ENCODE measurements at places on chromosomes 6 and 20.

- no peak for DNase-seq
Observed at GRCh38 chr20:32285621-32286371, 8.3 kb downstream of the KIF3B start.

DNA sequence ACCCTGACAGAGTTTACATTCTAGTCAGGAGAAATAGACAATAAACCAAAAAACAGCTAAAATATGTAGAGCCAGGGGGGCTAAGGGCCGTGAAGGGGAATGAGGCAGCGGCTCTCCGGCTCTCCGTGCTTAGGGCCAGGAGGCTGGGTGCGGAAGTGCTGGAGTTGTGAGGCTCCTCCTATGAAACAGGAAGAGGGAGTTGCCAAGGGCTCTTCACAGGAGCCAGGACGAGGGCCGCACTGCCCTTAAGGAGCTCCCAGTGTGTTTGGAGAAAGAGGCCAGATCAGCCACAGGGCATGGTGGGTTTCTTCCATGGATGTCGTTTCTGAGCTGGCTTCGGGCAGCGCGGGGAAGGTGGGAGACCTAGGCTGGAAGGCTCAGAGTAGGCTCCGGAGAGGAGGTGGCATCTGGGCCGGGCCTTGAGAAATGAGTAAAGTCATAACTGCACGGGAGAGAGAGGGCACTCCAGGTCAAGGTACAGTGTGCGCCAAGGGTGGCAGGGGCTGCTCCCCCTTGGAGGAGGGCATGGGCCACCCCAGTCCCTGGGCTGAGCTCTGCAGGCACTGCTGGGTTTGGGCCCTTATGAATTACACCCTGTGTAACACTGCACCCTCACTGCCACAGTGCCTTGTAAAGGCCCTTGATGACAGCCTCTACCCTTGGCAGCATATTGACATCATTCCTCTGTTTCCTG, 20.8 kb upstream of the MLN start:
- no peak for DNase-seq

DNA sequence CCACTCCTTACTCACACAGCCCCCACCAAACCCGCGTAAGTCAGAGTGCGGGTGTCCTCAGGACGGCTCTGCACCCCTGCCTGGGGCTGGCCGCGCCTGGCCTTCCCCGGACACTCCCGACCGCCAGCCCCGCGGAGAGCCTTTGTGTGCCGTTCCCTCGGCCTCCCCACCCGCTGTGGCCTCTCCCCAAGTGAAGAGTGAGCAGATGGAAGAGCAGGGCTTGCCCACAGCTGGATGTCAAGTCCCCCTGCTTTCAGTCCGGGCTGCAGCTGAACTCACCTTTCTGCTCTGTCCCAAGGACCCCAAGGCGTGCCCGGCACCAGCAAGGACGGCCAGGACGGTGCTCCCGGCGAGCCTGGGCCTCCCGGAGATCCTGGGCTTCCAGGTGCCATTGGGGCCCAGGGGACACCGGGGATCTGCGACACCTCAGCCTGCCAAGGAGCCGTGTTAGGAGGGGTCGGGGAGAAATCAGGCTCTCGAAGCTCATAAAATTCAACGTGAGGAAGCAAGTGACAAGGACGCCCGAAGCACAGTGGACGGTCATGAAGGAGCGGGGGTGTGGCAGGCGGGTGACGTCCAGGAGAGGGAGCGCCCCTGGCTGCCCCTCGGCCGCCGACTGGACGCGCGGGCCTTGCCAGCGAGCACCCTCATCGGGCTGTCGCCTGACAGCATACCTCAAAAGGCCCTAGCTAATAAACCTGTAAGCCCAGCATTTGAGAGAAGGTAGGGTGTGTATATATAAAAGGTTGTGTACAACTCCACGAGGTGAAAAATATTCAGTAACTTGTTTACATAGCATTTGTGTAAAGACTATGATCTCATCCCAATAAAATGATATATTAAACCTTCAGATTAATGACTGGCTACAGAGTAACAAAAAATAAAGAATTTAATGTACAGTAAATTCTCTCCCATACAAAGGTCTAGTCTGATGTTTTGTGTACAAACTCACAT, 21.1 kb downstream of the TCFL5 start:
- DNase-seq = no peak

- DNase-seq = no peak
Observed at GRCh38 chr20:49580813-49581174, 12.9 kb upstream of the PTGIS start.

DNA sequence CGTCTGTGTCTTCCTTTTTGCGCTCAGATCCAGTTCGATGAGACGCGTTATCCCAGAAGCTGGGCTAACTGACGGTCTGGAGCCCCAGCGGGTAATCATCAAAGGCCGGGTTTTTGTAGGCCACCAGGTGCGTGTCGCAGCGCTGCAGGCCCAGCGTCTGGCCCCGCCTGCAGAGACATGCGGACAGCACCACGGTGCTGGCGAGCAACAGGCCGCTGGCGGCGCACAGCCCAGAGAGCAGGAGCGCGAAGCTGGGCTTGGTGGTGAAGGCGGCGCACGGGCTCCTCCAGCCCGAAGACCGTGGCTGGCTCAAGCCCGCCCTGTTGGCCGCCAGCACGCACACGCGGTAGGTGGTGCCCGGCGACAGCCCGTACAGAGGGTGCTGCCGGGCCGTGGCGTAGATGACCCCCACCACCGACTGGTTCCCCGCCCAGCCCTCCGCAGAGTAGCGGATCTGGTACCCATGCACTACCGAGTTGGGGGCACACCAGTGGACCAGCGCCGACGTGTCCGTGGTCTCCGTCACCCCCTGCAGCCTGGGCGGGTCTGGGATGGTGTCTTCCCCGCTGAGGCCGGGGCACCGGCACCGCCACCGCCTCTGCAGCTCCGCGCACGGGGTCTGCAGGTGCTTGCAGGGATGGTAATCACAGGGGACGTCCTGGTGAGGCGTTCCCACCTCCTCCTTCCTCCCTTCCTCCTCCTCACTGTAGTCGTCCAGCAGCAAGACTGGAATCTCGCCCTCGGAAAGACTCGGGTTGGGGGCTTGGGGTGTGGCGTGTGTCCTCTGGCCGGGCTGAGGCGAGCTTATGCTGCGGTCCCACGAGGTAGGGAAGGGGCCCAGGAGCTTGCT, 12.7 kb downstream of the LRRN4 start:
- DNase-seq = no peak

DNA sequence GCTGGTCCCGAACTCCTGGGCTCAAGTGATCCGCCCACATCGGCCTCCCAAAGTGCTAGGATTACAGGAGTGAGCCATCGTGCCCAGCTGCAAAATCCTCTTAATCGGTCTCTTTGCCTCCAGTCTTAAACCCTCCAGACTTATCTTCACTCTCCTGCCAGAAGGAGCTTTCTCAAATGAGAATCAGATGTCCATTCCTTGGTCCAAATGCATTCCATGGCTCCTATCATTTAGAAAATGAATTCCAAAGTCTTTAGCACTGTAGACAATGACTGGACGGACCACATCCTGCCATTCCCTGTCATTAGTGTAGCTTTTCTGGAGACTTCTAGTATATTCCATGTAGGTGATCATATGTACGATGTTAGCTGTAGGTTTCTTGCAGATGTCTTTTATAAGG, 141.9 kb downstream of the ID4 start:
- DNase-seq = no peak

DNA sequence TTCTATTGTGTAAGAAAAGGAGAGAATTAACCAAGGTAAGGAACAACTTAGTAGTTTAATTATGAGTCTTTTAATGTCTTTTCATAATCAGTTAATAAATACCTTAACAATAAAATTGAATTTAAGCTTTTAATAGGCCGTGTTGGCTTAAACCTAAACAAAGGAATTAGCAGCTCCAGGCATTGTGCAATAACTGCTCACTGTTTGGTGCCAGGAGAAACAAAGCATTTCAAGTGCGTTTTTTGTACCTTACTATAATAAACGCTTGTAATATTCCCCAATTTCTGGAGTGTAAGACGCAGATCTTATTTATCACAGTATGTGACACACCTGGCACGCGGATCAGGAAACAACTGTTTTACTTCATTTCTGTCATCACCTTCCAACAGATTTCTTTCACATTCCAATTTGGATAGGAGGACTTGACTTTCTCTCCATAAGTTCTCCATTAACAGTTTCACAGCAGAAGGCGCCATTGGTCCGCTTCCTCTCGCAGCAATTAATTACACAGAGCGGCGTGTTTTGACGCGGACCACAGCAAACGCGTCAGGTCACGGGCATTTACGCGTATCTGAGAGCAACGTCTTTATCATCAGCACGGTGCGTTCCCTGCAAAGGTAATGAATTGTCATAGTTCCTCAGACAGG, 335.8 kb upstream of the NT5E start:
- DNase-seq = no peak

DNA sequence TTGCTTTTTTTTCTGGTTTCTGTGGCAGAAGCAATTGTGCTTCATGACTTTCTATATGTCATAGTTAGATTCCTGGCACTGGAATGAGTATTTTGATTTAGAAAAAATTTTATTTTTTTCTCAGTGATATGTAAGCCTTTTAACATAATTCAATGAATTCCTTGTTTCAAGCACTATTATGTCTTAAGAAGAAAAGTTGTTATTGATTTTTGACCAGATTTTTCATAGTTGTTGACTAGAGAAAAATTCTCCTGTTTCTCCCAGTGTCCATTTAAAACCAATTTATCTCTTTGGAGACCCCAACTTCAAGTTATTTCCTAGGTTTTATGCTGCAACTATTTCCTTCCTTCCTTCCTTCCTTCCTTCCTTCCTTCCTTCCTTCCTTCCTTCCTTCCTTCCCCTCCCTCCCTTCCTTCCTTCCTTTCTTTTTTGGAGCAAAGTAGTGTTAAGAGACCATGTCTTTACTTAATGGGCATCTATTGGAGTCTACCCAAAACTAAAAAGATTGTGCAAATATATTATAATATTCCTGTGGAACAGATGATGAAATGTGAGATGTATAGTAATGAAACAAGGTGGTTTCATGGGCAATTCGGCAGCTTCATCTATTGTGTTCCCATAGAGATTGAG, 346.9 kb downstream of the RNF144B start:
- DNase-seq = no peak

GRCh38 chr6:169249057-169249456, 4.6 kb downstream of the THBS2 start:
- DNase-seq = no peak

DNA sequence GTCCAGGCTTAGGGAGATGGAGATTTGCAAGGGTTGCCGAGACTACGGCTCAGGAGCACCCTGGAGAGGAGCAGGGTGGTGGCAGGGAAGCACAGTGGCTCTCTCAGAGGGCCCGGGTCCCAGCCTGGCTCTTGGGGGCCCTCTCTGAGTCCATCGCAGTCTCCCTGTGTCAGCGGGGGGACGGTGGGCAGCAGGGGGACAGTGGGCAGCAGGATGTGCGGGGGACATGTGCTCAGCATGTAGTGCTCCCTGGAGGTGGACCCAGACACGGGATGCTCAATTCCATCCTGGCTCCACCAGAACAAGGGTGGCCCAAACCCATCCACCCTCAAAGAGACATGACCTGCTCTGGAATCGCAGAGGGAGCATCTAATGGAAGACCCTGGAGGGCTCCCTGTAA, 43.0 kb upstream of the ZBP1 start:
- no peak for DNase-seq

DNA sequence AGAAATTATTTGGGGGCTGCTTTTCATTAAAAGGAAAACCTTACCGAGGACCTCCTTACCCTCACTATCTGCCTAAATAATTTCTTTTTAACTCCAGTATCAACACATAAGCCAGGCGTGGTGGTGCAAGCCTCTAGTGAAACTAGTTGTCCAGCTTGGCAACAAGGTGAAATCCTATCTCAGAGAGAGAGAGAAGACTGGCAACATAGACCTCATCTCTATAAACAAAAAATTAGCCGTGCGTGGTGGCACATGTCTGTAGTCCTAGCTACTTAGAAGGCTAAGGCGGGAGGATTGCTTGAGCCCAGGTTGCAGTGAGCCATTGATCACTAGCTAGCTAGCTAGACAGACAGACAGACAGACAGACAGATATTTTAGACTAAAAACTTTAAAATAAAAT, 92.5 kb downstream of the ARMC2 start:
- no peak for DNase-seq

DNA sequence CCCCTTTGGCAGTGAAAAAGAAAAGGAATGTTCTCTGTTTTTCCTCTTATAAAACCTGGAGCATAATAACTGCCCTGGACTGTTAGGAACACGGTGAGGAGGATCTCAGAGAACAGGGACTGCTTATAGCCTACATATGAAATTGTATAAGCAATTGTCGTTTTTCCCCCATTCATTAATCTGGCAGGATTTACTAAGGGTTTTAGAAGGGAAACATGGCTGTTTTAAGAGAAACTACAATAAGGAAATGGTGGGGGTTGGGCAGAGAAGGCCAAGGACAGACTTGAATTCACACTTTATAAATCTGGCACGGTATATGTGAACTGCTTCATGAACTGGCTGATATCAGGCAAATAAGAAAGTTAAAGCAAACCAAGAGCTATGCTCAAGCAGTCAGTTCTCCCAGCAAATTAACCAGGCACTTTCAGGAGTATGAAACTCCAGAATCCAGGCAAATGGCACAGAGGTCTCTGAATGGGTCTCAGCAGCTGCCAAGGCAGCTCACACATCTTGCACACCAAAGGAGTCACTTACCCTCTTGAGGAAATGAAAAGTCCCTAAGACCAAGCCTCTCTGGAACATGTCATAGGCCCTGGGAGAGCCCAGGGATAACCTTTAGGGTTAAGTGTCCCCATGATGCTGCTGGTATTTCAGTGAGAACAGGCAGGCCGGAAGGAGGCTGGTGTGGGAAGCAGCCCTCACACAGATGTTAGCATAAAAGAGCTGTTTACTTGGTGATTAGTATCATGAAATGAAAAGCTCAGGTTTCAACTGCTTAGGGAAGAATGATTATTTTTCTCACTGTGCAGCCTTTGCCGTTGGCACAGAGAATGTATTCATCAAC, 260.5 kb upstream of the MARCKS start:
- DNase-seq = no peak

DNA sequence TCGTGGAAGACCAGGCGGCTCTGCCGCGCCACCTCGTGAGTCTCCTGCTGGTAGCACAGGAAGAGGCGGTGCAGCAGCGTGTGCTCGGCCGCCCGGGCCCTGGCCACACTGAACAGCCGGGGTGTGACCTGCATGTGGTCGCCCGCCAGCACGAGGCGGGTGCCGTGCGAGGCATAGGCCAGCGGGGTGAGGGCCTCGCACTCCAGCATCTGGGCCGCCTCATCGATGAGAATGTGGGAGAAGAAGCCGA, 7.0 kb downstream of the HELZ2 start:
- no peak for DNase-seq
